Left lobe of liver (tissue), 2 donors: ENCODE measurements at places on chromosomes 4 and X.

DNA sequence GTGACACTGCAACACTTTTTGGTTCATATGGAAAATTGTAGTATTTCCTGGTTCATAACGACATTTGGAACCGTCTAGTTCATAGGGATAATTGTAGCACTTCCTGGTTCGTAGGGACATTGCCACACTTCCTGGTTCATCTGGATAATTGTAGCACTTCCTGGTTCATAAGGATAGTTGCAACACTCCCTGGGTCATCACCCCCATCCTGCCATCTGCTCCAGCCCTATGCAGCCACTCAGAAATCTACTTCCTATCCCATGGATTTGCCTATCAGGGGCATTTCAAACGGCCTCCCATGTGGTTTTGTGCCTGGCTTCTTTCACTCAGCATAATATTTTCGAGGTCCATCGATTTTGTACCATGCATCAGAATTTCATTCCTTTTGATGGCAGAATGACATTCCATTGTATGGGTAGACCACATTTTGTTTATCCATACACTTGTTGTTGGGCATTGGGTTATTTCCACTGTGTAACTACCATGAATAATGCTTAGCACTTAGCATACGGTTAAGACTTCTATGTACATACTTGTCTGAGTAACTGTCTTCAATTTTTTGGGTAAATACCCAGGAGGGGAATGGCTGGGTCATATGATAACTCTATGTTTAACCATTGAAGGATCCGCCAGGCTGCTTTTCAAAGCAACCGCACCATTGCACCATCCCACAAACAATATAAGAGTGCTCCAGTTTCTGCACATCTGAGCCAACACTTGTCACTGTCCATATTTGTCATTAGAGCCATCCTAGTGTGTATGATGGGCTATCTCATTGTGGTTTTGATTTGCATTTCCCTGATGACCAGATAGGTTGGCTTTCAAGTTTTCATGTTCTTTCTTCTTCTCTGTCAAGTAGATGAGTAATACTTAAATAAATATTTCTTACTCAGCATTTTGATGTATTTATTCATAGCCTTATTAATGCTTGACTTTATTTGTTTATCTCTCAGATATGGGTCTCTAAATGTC is 58.3 kb upstream of the CD99 start:
- no peak for DNase-seq

- no peak for DNase-seq
Observed at GRCh38 chrX:15623054-15623453, 22.3 kb upstream of the ACE2 start.

- DNase-seq = no peak
Observed at GRCh38 chrX:44392767-44393166, 49.3 kb upstream of the EFHC2 start.

GRCh38 chr4:117529401-117529800 is 444.0 kb upstream of the TRAM1L1 start:
- no peak for DNase-seq

GRCh38 chr4:57303012-57303751 is 193.0 kb upstream of the IGFBP7 start:
- no peak for DNase-seq

GRCh38 chr4:4284827-4285618 is 4.9 kb downstream of the LYAR start:
- DNase-seq = no peak

- no peak for DNase-seq
Observed at GRCh38 chr4:78691971-78692821, 84.0 kb upstream of the BMP2K start.

DNA sequence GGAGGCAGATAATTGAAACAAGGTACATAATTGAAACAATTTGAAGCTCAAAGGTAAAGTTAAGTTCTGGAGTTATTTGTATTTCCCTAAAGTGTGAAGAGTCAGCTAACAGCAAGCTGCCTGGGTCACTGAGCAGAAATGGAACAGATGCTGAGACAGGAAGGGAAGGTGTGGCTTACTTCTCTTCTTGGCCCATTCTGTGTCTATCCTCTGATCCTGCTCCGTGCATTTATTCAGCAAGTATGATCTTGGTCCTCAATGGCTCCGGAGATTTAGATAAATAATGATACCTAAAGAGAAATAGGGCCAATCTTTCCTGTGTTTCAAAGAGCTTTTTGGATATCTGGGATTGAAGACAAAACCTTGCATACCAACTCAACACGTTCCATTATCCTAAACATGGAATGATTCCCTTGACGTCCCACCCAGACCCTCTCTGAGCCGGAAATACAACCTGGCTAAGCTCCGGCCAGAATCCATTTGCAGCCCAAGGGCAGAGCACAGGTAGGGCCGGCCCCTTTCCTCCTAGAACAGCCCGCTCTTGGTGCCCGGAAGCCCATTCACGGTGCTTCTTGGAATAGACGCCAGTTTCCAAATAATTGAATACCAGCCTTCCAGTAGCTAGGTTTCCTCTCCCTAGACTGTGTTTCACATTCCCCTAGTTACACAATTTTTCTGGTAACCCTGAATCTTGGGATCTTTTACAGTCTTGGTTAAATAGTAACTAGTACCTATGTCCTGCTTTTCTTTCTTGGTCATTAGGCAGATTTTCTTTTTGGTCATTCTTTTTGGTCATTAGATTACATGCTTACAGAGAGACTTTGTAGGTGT is 211.0 kb downstream of the NWD2 start:
- peak; percentile 55 for DNase-seq

GRCh38 chr4:55758066-55758465 is 61.5 kb upstream of the EXOC1L start:
- DNase-seq = no peak

DNA sequence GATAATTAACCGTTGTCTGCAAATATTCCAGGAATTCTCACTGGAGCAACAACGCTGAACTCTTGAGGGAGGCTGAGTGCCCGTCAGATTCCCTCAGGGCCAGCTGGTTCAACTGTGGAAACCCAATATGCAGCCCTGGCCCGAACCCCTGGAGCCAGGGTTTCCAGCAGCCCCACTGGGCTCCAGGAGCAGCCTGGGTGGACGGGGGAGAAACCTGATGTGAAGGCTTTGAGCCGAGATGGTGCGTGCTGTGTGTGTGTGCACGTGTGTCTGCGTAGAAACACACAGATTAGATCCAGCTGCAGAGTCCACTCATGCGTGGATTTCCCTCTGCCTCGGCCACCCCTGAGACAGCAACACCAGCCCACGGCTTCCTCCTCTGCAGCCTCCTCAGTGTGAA is 19.4 kb upstream of the SLC25A6 start:
- DNase-seq = no peak

DNA sequence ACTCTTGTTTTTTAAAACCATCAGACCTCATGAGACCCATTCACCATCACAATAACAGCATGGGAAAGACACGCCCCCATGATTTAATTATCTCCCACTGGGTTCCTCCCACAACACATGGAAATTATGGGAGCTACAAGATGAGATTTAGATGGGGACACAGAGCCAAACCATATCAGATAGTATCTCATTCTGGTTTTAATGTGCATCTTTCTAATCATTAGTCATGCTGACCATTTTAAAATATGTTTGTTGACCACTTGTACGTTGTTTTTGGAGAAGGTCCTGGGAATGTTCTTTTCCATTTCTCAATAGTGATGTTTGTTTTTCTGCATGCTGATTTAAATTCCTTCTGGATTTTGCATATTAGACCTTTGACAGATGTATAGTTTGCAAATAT is 119.0 kb downstream of the RTL3 start:
- no peak for DNase-seq

- no peak for DNase-seq
Observed at GRCh38 chr4:101941816-101942358, 151.4 kb downstream of the BANK1 start.

DNA sequence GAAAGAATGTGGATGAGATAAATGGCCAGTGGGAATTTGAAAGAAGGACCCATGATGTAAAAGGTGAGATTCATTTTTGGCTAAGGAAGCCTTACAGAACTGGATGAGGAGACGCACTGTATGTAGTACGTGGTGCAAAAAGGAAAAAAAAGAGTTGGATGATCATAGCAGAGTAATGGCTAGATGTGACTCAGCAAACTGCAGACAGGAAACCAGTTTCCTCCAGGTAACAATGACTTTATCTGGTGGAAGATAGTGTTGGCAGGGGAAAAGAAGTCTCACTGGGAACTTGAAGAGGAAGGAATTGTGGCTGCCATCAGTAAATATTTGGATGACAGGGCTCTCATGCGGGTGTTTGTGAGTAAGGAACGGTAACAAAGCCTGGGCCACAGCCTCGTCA is 243.2 kb downstream of the CPE start:
- DNase-seq = no peak

DNA sequence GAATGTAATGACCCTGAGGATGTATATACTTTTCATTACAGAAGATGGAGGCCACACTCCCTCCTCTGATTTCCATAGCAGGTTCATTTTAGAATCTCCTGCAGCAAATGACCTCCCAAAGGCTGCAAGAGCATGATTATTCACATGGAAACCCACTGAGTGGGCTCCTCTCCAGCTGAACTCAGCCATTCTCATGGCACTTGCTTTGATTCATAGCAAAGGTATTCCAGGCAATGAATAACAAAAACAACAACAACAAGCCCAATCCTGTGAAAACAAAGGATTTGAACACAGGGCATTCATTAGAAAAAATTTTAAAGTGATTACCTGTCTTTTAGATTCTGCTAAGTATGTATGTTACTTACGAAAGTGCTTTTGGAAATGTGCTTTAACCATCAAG is 894.0 kb upstream of the FRG1 start:
- DNase-seq = no peak

GRCh38 chr4:99633772-99634171 is 23.9 kb downstream of the C4orf54 start:
- no peak for DNase-seq

DNA sequence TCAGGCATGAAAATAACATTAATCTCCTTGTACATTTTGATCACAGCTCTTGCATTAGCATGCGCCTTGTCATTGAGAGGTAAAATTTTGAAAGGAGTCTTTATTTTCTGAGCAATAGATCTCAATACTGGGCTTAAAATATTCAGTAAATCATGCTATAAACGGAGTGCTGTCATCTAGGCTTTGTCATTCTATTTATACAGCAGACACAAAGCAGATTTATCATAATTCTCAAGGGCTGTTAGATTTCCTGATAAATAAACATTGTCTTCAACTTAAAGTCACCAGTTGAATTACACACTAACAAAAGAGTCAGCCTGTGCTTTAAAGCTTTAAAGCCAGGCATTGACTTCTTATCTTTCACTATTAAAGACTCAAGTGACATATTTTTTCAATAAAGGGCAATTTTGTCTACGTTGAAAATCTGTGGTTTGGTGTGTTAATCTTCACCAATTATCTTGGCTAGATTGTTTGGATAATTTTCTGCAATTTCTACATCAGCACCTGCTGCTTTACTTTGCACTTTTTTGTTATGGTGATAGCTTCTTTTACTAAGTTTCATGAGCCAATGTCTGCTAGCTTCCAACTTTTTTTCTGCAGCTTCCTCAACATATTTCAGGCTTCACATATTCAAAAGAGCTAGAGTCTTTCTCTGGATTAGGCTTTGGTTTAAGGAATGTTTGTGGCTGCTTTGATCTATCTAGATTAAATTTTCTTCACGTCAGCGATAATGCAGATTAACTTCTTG is 27.9 kb upstream of the UGT2B4 start:
- DNase-seq = no peak

DNA sequence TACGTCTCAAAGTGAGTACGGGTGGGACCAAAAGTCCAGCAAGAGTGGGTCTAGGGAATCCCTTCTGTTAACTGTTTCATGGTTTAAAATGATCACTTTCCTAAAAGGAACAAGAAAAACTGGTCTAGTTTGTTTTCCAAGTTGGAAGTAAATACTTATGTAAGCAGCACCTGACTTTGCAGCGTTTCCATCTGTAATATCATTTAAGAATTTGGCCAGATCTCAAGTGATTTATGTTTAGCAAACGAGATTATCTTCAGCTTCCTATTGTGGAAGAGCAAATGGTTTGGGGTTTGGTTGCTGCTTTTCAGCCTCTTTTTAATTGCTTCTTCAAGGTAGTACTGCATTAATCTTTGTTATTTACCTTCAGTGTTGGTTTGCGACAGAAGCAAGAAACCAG is 50.4 kb downstream of the FHIP1A start:
- DNase-seq = no peak

GRCh38 chrX:51665981-51666380 is 16.6 kb downstream of the CENPVL2 start:
- no peak for DNase-seq

DNA sequence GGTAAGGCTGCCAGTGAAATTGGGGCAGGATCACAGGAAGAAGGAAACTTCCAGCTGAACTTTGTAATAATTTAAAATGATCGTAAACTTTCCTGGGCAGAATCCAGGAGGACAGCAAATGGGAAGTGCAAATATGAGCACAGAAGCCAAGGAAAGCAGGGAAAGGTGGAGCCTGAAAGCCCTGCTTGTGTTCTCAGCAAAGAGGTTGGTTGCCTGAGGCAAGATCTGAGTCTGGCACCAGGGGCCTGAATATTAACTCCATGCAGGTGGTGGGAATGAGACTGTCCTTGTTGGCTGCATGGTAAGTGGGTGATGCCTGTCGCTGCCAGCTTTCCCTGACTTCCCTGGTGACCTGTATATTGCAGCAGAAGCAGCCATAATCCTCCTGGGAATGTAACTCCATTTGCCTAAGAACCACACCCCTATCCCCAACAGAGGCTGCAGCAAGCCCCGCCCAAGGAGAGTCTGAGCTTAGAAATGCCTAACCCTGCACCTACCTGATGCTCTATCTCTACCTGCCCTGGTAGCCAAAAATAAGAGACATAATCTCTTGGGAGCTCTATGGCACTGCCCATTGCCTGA is 132.0 kb upstream of the HDX start:
- DNase-seq = no peak

DNA sequence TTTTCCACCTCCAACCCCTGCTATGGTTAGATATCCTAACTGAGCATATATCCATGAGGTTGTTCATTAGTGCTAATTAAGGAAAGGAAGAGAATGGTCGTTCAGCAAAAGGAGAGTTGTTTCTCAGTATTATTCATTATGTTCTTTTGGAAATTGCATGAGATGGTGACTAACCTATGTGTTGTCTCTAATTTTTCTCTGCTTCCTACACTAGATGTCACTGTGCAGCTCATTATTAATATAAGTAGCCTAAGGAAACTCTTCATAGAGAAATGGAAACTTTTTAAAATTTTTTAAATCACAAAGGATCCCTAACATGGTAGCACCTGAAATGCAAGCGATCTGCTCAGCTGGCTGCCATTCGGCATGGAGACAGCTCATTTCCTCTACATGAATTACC is 67.7 kb upstream of the FAM9A start:
- no peak for DNase-seq

DNA sequence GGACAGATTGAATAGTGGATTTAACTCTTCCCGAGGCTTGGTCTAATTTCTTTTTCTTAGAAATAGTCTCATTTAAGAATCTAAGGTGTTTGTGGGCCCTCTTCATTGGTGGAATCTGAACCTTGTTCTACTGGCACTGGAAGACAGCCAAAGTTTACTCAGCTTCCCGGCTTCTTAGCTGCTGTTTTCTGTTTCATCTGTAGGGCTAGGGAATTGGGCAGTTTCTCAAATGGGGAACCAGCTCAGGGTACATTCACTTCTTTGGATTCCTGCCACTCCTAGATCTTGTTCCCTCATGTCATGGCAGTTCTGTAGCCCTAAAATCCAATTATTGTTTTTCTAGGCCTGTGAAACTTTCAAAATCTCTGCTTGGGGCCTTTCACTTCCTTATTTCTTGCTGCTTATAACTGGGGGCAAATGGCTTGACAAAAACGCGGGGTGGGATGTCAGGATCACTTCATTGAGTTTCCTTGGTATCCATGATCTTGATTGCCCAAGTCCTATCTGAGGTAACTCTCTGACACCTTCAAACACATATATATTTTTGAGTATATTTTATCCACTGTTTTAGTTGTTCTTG is 985.0 kb downstream of the C4orf33 start:
- peak; percentile 51 for DNase-seq

GRCh38 chr4:80539190-80539589 is 203.7 kb downstream of the CFAP299 start:
- DNase-seq = no peak
